Suprapubic skin (tissue), 4 donors: ENCODE measurements at places on chromosomes 1 and 21.

DNA sequence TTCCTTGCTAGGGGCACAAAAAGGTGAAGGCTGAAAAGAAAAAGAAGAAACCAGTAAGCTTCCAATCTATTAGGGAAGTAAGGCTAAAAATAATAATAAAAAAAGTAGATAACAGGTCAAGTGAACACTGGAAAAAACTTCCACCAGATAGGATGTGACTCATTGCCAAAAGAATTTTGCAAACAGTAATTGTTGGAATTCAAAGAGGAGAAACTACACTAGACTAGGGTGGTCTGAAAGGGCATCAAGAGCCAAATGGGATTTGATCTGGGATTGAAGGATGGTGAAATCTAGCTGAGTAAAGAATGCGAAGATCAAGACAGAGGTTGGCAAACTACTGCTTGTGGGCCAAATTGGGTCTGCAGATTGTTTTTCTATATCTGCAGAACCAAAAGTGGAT lies 6.0 kb upstream of the ST6GALNAC3 start:
- H3K4me1 ChIP-seq, result peaks cover under 1% of the 10 kb centered on the region
- peaks cover 3% of the 10 kb centered on the region for H3K27me3 ChIP-seq
- no peak overlapping the region for H3K4me3 ChIP-seq
- no peak overlapping the region for H3K27ac ChIP-seq

DNA sequence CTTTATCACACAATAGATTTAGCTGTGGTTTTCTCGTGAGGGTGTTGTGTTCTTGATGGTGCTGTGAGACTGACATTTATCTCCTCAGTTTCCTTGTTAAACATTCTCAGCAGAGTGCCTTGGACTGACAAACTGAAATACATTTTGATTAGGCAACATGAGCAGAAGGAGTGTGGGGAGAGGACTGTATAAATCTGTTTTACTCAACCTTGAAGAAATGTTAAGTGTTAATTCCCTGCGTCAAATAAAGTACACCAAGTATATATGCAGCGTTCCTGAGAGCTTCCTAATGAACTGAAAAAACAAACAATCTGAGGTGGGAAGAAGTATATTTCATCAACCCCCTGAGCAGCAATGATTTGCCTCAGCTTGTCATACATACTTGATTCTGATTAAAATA lies 540.3 kb upstream of the B3GALT2 start:
- no peaks in the 10 kb centered on the region for H3K27me3 ChIP-seq
- no peaks in the 10 kb centered on the region for H3K4me1 ChIP-seq
- no peak overlapping the region for H3K4me3 ChIP-seq
- H3K27ac ChIP-seq, result no peak overlapping the region

GRCh38 chr21:44318489-44319285 lies 18.8 kb downstream of the PFKL start:
- no peak overlapping the region for H3K27ac ChIP-seq
- peaks cover 98% of the 10 kb centered on the region for H3K36me3 ChIP-seq
- H3K4me3 ChIP-seq, result no peak overlapping the region
- H3K4me1 ChIP-seq, result no peaks in the 10 kb centered on the region
- no peak for DNase-seq

GRCh38 chr1:92736395-92736794 lies 48.5 kb downstream of the EVI5 start:
- H3K27me3 ChIP-seq, result no peaks in the 10 kb centered on the region
- no peak overlapping the region for H3K27ac ChIP-seq
- DNase-seq, result no peak
- peaks cover 10% of the 10 kb centered on the region for H3K36me3 ChIP-seq

DNA sequence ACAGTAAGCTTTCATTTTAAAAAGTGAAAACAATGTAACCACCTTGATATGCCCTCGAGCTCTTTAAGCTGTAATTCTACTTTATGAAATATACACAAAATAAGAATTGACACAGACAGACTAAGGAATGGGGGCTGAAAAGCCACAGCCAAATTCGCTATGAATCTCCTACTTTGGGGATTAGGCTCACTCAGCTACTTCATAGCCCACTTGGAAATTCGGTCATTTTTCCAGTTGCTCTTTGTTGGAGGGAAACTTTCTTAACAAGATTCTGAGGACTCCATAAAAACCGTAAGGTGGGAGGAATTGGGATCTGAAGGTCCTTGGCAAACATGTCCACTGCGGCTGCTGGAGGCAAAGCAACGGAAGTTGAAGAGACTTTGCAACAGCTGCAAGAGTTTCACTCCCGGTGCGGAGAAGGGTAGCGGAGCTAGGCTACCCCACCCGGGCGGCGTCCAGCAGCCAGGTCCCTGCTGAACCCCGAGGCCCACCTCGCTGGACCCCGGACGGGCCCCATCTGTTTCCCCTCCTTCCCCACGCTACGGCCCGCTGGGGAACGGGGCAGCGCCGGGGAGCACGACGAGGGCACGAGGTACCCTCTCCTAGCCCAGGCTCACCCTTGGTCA lies 634 bp downstream of the MYCBP start:
- H3K27ac ChIP-seq, result peak overlapping the region; percentile 19
- H3K4me3 ChIP-seq, result peak overlapping the region; percentile 80
- peaks cover 18% of the 10 kb centered on the region for H3K4me1 ChIP-seq
- H3K36me3 ChIP-seq, result no peaks in the 10 kb centered on the region
- DNase-seq, result no peak
